ENCODE measurements at places on chromosomes 12 and 14.

GRCh38 chr14:56666716-56667115 lies 87.1 kb downstream of the TMEM260 start:
- no peak for DNase-seq

GRCh38 chr14:93108105-93108504 lies 7.6 kb downstream of the ITPK1 start:
- no peak for DNase-seq

DNA sequence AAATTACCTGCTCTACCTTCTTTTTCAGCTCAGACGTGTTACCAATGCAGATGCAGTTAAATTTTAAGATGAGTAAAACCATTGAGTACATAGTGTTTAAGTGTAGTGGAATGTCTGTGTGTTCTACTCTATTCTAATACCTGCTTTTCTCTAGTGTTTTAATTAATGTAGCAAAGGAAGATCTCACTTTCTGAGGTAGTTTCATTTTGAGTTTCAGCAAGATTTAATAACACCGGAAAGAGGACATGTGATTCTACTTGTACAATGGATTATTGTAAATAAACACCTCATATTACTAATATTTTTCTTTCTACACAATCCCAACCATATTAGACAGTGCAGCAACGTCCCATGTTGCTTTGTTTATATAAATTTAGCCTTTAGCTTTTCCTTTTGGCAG lies 315.4 kb downstream of the RAD51B start:
- no peak for DNase-seq

DNA sequence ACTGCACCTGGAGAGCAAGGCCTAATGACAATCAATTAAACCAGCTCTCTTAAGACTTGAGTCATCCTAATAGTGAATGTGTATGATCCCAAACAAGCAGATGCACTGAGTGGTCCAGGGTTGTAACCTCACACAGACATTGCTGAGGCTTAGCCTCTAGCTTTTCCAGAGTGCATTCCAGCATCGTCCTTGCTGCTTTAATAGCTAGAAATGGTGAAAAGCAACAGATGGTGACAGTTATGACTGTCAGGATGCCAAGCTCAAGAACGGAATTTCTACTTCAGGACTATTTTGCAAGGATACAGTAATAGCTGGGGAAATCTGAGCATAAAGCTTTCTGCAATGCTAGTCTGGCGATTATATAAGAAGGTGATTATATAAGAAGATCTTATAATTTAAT lies 34.6 kb downstream of the PTPRR start:
- DNase-seq: no peak

DNA sequence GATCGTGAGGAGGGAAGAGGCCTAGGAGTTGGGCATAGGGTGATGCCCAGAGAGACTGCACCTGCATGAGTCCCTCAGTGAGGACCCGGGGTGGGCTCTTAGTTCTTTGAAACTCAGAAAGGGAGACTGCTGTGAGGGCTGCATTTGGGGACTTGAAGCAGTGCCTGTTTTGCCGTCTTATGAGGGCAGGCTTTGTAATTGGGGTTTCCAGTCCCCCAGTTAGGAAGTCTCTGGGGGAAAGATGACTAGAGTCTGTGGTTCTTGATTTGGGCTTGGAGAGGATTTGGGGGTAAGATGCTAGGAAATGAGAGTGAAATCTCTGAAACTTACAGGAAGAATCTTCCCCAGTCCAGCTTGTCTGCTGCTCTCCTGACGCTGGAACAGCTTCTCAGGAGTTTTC lies 99.6 kb downstream of the ARF6 start:
- no peak for DNase-seq

DNA sequence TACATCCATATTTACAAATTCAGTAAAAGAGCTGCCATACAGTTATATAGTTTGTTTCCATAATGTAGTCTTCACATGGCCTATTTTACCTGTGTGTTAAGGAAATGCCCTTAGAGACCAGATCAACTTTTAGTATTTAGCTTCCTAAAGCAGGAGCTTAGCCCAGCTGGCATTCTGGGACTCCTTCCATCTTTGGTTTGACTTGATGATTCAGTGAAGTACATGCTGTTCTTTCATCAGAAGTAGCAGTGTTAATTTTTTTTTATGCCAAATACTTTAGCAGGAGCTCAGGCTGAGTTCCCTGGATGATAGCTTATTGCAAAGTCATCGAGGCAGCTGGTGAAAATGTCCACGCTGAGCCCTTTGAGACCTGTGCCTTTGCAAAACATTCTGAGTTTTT lies 101.0 kb downstream of the FOXG1 start:
- no peak for DNase-seq

DNA sequence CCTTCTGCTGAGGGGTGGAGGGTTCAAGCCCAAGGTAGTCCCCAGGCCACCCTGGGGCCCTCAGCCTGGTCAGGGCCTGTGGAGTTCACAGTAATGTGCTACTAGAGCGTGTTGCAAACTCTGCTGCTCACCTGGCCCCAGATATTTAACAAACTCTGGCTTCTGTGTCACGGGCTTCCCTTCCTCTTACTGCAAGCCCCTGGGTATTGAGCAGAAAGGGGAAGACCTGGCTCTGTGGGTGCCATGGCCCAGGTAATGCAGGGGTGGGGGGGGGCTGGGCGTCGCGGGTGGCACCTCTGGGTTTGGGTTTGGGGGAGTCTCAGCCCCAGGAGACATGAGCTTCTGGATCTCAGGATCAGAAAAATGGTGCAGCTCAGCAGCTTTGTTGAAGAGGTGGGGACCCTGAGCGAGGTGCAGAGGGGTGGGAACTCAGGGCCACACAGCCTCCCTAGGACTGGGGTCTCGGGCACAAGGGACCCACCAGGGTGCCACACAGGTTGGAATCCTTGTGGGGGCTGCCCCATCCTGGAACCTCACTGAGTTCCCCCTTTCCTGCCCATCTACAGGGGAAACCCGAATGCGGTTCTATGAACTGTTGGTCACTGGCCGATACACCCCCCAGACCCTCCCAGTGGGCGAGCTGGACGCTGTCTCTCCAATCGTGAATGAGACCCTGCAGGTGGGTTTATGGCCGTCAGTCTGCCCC lies 4.0 kb downstream of the SETD1B start:
- no peak for DNase-seq

DNA sequence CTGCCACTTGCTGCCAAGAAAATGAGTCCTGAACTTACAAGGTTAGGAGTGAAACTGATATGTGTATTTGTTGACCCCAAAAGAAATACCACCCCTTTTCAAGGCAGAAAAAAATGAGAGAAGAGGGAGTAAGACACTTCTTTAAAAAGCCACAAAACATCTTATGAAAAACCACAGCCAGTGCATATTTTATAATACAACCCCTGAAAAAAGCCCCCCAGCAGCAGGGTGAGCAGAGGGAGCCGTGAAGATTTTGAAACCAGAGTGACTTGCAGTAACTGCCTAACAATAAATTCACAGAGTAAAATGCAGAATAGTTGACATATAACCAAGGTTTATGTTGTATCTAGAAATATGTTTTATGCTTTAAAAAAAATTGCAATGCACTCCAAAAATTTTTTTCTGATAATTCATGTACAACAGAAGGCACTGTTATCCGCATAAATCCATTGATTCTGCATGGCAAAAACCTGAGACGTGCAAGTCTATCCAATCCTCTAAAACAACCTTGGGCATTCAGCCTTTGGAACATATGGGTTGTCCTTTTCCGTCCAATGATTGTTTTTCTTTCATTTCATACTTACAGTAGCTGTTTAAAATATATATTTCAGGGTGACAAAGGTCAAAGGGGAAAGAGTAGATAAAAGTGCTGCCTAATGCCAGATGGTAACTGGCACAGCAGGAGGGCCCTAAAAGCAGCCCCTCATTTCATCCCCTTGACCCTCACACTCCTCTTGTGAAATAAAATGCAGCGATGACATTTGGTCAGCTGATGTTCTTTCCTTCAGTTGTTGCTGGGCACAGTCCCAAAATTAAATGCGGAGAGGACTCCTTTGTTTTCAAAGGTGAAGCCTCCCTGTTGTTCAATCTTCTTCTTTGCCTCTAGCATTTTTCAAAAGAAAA lies 65.3 kb downstream of the IPO8 start:
- no peak for DNase-seq
